ENCODE measurements at places on chromosomes 11 and 22. TPM values are rescaled to one million over a fixed set of nuclear protein-coding genes. Genes with fewer than 3 reads are reported as not detected.

Gene MLC1
- 0.03 TPM for total RNA-seq

Gene SUN2
- total RNA-seq = 238 TPM

GRCh38 chr11:8871171-8871775, 39.7 kb upstream of the AKIP1 start:
- DNase-seq = peak; percentile 68

Gene NRGN
- total RNA-seq = 2.9 TPM

Gene SAA4
- total RNA-seq = not detected

DNA sequence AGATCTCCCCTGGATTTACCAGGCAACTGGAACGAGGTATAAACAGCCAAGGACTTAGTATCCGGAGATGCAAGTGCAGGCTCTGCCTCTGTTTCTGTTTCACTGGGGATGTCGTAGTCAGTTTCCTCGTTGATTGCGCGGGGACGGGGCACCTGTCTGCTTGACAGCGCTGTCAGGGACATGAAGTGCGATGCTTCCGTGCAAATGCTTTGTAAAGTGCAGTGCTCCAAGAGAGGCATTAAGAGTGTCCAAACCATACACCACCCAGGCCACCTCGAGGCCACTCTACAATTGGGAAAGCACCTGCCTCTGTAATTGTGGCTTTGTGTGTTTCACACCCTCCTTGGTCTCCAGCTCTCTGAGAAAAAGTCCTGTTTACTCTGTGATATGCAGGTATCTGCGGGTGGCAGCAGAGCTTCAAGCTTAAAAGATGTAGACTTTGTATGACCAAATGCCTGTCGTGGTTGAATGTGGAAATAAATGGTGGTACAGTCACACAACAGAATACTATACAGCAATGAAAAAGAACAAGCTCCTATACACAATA, 18.6 kb upstream of the CD5 start:
- no peak for DNase-seq

GRCh38 chr11:47361419-47361818, 8.9 kb upstream of the MYBPC3 start:
- no peak for DNase-seq

- no peak for DNase-seq
Measured at GRCh38 chr11:22331771-22332170, 6.4 kb upstream of the SLC17A6 start.

Gene MMP27
- not detected for total RNA-seq

DNA sequence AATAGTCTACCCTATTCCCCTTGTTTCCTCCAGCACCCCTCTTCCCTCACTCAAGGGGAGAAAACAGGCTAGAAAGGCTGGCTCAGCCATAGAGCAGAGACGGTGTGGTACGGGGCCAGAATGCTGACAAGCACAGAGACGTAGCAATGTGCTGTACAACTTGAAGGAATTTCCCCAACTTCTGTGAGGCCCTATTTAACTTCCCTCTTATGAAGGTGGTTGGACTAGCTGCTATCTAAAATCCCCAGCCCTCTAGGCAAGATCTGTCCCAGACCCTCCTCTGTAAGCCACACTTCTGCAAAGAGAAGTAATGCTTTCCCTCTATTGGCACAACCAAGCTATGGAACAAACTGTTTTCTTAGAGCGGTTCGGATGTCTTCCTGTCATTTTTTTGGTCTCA, 37.8 kb downstream of the PLEKHA7 start:
- DNase-seq = no peak

GRCh38 chr11:132993991-132994502, 538.3 kb downstream of the OPCML start:
- no peak for DNase-seq

- no peak for DNase-seq
Measured at GRCh38 chr11:86383041-86383955, 8.6 kb downstream of the CCDC81 start.

GRCh38 chr22:44366372-44367300, 53.9 kb upstream of the SHISAL1 start:
- no peak for DNase-seq

GRCh38 chr11:82995754-82996398, 75.8 kb downstream of the RAB30 start:
- DNase-seq = peak; percentile 31

Gene CAVIN3
- 307 TPM for total RNA-seq

DNA sequence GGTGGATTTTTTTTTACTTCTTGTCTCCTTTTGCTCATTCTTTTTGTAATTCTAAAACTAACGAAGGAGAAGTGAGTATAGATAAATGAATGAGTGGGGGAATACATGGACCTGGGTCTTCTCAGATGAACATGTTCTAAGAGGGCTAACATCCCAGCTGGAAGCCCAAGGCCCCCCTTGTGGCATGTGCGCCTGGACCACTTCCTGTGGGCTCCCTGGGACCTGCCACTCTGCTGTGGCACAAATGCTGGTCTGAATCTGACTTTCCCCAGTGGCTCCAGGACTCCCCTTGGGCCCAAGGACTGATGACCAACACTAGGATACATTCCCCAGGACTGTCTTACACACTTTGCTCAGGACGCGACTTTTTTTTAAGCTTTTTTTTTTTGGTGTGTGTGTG, 32.7 kb upstream of the ALX4 start:
- DNase-seq = no peak

Gene ANGPTL5
- total RNA-seq = not detected

GRCh38 chr11:117189191-117189940, 9.8 kb upstream of the TAGLN start:
- no peak for DNase-seq

DNA sequence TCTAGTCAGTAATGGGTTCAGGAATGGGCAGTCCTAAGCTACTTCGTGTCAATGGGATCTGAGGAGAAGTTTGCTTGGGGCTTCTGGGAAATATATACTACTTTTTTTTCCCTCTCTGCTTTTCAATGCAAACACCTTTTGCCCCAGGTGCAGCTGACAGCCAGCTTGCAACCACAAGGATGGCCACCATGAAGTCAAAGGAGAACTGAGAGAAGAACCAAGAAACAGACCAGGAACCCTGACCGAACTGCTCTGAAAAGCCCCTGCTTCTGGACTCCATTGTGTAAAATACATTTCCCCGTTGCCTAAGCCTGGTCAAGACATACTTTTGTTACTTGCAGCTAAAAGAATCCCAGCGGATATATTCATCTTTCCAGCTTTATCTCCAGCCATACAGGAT, 20.1 kb upstream of the CD44 start:
- no peak for DNase-seq

Gene SAA1
- total RNA-seq = not detected

DNA sequence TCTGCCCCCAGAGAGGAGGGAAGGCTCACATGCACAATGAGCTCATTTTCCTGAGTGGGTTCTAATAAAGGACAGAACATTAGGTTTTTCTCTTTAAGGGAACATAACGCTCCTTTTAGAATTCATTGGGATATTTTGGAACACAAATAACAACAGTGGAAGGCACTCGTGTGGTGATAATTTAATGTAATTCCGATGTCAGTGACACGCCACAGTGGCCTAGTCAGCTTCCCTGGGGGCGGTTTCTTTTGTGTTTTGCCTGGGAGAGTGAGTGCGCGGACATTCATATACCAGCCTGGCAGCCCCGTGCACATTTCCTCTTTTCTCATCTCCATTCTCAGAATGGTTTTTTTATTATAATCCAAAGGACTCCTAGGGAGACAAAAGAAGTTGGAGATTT, 41.1 kb downstream of the SEZ6L start:
- DNase-seq = no peak

DNA sequence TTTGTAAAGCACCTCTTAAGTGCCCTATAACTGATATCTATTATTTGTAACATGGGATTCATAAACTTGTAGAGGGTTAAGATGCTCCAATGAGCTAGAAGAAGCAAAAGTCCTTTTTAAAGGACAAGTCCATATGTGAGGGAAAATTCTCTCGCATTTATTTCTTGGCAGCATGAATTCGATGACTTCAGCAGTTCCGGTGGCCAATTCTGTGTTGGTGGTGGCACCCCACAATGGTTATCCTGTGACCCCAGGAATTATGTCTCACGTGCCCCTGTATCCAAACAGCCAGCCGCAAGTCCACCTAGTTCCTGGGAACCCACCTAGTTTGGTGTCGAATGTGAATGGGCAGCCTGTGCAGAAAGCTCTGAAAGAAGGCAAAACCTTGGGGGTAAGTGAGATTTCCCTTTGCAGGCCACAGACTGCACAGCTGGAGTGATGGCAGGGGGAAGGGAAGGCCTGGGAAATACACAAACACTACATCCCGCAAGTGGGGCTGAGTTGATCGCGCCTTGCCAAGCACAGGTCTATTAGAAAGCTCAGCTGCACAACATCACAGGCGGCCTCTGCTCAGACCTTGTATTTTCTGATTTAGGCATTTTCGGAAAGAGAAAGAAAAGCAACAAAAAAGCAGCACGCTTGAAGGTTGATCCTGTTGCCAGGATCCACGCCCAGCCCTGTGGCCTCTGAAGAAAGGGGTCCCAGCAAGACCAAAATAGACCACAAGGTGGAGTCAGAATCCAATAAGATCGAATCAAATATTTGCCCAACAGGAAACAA, 1.5 kb downstream of the MS4A8 start:
- DNase-seq = peak; percentile 33

Gene RTN4R
- not detected for total RNA-seq

GRCh38 chr11:114401311-114401710, 845 bp downstream of the RBM7 start:
- no peak for DNase-seq

DNA sequence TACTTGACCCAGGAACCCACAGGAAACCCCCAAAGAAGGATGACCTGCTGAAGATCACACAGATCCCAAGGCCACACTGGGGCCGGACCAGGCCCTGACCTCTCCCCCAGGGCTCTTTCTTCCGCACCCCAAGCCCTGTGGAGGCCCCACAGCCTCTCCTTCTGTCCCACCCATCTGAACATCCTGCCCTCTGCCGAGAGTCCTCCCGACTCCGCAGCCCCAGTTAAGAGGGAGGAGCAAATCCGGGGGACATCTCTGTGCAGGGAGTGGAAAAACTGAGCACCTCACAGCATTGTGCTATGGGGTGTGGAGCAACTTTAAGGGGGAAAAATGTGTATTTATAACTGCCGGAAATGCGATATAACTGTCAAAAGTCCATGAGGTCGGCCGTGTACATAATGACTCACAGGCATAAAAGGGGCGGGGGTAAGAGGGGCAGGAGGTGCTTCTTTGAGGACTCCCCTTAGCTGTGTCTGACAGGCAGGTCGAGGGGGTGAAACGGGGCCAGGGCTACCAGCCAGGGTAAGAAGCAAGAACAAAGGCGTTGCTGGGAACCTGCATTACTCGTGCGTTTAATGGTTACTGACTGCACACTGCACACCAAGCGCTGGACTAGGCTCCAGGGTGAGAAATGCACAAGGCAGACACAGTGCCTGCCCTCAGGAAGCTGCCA, 57.2 kb downstream of the WNT11 start:
- DNase-seq = no peak

DNA sequence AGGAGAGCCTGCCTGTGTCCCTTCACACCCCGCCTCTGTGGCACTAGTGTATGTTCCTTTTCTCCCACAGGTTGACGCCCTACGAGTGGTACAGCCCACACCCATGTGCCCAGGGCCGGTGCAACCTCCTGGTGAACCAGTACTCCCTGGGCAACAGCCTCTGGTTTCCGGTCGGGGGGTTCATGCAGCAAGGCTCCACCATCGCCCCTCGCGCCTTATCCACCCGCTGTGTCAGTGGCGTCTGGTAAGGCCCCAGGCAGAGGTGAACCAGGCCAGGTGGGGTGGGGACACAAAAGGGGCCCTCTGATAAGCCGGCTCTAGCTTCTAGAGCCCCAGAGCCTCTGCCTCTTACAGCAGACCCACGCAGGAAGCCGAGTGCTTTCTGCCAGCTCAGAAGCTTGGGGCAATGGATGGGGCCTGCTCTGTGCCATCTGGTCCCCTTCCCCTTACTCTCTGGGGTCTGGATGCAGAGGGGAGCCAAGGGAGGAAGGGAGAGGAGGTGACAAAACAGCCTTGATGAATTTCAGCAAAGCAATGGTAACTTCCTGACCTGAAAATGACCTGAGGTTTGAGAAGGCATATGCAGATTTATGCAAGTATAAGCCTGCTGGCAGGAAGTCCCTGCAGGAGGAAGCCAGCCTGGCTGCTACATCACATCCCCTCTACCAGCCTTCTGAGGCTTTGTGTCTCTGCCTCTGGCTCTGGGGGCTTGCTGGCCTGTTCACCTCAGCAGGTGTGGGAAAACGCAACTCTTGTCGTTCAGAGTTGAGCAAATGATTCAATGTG, 67.0 kb upstream of the TBCEL start:
- no peak for DNase-seq

- DNase-seq = no peak
Measured at GRCh38 chr11:2277933-2278523, 7.6 kb upstream of the ASCL2 start.

Gene APOA4
- total RNA-seq = not detected

Gene OR51I1
- not detected for total RNA-seq

Gene CREB3L1
- total RNA-seq = 12.1 TPM

- DNase-seq = no peak
Measured at GRCh38 chr11:35458846-35459245, 39.5 kb upstream of the SLC1A2 start.

DNA sequence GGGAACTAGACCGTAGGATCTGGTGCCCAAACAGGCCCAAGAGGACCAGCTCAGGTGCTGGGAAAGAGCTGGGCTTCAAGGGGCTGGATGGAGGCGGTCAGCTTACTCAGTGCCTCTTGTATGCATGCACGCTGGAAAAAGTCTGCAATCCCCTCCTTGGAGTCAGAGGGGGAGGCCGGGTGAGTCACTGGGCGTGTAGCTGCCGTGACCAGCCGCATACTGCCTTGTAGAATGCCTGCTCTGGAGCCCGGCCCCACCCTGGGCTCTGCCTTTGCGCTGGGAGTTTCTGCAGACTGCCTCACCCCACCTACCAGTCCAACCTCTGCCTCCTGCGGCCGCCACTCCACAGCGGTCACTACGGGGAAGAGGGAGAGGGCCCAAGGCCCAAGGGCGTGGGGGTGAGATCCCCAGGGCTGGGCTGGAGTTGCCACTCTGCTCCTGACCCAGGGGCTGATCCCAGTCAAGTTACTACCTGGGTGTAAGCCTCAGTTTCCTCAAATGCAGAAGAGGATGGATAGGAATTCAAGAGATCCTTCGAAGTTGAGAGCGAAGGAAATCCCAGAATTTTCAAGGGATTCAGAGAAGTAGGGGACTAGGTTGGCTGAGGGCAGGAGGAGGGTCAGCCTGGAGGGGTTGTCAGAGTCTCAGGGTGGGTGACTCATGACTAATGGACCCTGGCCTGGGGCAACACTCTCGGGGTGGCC, 4.2 kb downstream of the MRGPRF start:
- peak; percentile 100 for DNase-seq

DNA sequence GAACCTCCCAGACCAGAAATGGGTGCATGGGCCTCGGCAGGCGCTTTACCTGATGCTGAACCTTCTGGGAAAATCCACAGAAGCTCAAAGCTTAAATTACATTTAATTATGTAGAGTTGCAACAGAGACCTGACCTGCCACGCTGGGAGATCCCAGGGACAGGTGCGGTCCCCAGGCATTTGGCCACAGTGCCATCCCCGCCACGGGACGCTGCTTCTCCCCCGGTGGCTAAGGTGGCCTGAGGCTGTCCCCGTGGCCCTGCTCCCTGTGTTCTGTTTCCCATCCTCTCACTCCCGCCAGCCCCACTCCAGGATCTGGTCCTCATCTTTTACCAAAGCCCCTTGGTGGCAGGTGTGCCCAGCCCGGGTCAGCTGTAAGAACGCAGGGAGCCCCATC, 39.6 kb downstream of the GRAMD4 start:
- DNase-seq = no peak

GRCh38 chr22:24285245-24285644, 14.6 kb downstream of the SPECC1L start:
- no peak for DNase-seq

All from SJSA1 (cell line).